Peyer's patch (tissue), 4 donors: ENCODE measurements at places on chromosomes 2 and 18. TPM values are rescaled to one million over a fixed set of nuclear protein-coding genes. Genes with fewer than 3 reads are reported as not detected.

GRCh38 chr2:71101656-71102055 lies 28.4 kb downstream of the MCEE start:
- DNase-seq, result no peak

- DNase-seq, result no peak
Observed at GRCh38 chr2:131659168-131659572, 131.5 kb downstream of the CCDC74A start.

- no peak for DNase-seq
Observed at GRCh38 chr2:17749753-17750438, 3.7 kb downstream of the SMC6 start.

The APLF gene
- total RNA-seq, result 1.2 TPM

The KIF5C gene
- 1.2 TPM for total RNA-seq

The COL4A3 gene
- total RNA-seq, result 67.7 TPM
